Activated T-cell treated with anti-CD3 and anti-CD28 coated beads, Interleukin-2, amount 50 U/mL, for 1 hour (primary cell): ENCODE measurements at places on chromosomes 5 and 9.

- DNase-seq, result no peak
Observed at GRCh38 chr9:82456642-82457041, 468.1 kb downstream of the SPATA31D1 start.

DNA sequence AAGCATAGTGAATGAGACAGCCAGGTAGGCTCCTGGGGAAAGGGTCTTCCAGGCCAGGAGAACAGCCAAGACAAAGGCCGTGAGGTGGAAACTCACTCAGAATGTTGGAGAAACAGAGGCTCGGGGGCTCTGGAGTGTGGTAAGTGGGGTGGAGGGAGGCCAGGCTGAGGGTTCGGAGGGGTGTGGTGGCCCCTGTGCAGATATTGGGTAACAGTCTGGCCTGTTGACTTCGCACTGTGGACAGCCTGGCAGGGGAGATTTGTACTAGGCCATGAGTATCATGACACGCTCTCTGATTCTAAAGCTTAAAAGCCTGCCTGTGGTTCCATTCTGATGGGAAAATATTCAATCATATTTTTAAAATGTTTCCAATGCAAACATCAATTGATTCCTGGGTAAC is 239.3 kb downstream of the GADD45G start:
- DNase-seq, result no peak

DNA sequence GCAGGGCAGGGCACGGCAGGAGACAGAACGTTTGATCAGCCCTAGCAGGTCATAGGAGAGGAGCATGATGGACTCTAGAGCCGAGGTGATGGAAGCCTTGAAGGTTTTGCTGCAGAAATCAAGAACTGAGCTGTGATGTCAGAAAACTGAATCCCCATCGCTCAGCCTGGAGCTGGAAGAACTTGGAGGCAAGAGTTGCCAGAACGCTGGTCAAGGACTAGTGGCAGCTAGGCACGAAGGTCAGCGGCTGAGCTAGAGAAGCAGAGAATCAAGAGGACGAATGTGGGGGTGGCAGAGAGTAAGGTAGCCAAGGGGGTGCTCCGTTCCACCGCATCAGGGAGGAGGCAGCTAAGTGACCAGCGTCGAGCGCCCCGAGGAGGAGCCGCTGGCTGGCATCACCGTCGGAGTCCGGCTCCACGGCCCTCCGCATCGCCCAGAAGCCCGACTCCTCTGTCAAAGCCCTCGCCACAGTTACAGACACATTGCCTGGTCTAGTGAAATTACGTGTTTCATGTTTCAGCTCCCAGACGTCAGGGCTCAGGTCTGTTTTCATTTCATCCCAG is 1.2 kb upstream of the GALNT10 start:
- no peak for DNase-seq

DNA sequence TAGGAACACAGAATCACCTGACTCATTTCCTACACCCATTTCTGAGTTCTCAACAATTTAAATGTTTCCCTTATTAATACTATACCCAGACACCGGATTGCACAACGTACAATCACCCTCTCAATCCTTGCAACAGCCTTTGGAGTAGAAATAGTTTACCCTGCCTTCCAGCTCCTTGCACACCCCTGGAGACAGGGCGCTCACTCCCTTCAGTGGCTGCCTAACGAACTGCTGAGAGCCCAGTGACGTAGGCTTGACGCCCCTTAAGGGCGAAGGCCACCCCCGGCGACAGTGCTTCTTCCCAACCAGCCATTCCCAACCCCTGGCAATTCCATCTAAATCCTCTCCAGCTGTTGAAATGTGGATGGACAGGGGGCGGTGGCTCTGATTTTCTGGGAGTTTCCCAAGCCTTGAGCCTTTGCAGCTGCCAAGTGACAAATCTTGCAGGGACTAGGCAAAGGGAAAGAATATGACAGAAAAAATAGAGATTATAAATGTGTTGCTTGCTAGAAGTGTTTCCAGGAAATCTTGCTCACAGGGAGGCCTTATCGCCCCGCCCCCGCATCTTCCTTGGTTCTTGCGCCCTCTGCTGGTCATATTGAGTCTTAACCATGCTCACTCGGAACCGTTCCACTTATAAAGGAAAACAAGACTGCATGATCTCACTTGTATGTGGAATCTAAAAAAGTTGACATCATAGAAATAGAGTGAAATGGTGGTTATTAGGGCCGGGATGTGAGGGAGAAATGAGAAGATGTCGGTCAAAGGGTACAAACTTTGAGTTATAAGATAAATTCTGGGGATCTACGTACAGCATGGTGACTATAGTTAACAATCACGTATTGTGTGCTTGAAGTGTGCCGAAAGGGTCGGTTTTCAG is 7.6 kb upstream of the BARX1 start:
- peak; percentile 73 for DNase-seq

DNA sequence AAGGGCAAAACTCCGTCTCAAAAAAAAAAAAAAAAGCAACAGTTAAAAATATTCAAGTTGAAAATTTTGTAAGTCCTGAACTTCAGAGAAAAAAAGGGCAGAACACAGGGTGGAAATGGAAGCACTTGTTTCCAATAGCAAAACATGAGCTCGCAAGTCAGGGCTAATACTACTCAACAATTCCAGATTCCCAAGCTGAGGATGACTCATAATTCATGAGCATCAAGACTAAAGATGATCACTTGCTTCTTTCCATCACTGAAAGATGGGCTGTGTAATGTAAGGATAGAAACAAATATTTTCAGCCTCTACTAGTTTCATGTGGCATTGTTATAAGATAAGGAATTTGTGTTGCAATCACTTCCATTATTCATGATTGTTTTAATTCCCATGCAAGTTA is 33.5 kb upstream of the FST start:
- DNase-seq, result no peak

- DNase-seq, result no peak
Observed at GRCh38 chr5:168833936-168834335, 254.8 kb upstream of the PANK3 start.

DNA sequence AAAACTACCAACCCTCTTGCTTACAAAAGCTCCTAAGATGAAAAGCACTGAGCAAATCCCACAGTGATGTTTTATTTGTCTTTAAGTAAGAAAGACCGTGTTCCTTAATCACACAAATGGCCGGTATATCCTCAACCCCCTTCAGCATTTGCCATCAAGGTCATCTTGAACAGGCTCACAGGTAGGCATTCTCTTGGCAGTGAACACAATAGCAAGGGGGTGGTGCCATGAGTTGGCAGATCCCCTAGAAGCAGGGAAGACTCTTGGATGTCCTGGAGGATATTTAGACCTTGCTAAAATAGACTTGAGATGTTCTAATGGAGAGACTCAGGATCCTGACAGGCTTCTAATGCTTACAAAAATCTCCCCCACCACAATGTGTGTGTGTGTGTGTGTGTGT is 323.0 kb downstream of the SPOCK1 start:
- DNase-seq, result no peak

DNA sequence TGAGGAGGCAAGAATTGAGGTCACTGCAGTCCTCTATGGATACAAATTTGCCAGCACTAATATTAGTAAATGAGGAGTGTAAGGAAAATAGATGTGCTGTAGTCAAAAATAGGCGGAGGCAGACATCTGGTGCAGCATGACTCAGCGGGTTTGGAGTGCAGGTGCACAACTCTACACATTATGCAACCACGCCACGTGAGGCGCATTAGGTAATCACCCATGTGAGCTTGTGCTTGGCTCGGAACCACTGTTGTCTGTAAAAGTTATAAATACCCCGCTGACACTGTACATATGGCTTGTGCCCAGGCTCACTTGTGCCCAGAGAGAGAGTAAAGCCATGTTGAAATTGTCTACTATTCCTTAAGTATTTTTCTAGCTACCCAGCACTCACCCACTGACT is 623.5 kb upstream of the NUDT12 start:
- DNase-seq, result no peak

GRCh38 chr5:168215646-168216045 is 75.8 kb upstream of the WWC1 start:
- no peak for DNase-seq

- DNase-seq, result no peak
Observed at GRCh38 chr9:127252410-127253318, 11.9 kb upstream of the GARNL3 start.

GRCh38 chr9:31210978-31211570 is 1173.4 kb upstream of the ACO1 start:
- DNase-seq, result no peak

DNA sequence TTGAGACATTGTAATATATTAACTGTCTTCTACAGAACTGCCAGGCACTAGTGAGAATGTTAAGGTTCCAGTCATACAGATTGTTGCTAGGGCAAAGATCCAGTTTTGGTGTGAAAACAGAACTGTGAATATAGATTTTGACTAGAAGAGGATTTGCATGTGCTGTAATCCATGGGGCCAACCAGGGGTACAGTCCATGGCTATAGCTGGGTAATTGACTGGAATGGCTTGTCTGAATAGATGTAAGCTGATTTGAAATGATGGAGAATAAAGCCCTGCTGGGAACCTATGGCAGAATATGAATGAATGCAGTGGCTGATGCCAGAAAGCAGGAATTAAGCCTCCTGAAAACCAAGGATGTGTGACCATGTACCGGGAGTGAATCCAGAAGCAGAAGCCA is 748.5 kb upstream of the CDH10 start:
- DNase-seq, result no peak

DNA sequence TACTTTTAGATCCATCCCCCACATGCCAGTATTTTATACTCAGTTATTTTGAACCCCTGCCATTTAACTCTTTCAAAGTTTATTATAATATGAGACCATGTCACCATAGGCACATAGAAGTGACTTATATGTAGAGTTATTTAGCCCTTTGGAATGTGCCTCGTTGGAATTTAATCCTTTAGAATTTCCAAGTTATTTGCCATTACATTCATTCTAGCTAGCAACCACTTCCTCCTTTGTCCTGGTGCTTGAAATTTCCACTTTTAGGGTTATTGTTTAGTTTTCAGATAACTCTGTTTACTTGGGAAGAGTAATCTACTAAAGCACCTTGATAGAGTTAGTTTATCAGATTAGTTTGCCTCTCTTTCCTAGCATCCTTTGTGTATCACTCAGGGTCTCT is 82.8 kb upstream of the TLE1 start:
- no peak for DNase-seq

DNA sequence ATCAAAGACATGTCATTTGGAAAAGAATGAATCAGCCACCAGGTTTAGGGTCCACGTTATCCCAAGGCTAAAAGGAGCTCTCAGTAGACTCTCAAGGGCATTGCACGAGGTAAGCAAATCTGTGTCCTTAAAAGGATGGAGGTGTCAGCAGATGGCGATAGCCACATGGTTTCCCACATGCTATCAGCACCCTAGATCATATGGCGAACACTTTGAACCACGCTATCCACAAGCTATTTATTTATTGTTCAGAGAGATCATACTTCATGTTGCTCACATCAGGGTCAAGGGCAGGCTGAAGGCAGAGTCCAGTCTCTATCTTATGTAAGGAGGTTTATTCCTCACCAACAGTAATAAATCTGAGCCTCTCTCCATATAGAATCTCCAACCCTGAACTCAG is 43.7 kb downstream of the CDH6 start:
- no peak for DNase-seq

- peak; percentile 71 for DNase-seq
Observed at GRCh38 chr5:151239237-151239861, 13.6 kb upstream of the GM2A start.

GRCh38 chr9:13554626-13555025 is 275.1 kb upstream of the MPDZ start:
- DNase-seq, result no peak
